ENCODE measurements at places on chromosomes 16 and 17.

DNA sequence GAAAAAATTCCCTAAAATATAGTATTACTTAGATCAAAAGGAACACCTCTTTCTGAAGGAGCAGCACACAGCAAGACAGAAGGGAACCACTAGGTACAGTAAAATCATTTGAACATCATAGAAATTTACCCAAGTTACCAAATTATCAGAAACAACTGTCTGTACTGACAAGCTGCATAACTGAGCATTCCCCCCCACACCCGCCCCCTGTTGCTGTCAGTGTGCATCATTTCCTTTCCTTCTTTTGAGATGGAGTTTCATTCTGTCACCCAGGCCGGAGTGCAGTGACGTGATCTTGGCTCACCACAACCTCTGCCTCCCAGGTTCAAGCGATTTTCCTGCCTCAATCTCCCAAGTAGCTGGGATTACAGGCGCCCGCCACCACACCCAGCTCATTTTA, 120.7 kb downstream of the TRIM37 start:
- DNase-seq: peak; percentile 6

GRCh38 chr17:6028294-6028693, 41.9 kb upstream of the WSCD1 start:
- no peak for DNase-seq

- no peak for DNase-seq
These were observed 6.0 kb downstream of the STAC2 start for GRCh38 chr17:39219647-39220154.

- no peak for DNase-seq
These were observed 37.3 kb downstream of the GRB7 start for GRCh38 chr17:39775031-39775430.

- no peak for DNase-seq
These were observed 28.3 kb downstream of the MSI2 start for GRCh38 chr17:57284583-57284982.

DNA sequence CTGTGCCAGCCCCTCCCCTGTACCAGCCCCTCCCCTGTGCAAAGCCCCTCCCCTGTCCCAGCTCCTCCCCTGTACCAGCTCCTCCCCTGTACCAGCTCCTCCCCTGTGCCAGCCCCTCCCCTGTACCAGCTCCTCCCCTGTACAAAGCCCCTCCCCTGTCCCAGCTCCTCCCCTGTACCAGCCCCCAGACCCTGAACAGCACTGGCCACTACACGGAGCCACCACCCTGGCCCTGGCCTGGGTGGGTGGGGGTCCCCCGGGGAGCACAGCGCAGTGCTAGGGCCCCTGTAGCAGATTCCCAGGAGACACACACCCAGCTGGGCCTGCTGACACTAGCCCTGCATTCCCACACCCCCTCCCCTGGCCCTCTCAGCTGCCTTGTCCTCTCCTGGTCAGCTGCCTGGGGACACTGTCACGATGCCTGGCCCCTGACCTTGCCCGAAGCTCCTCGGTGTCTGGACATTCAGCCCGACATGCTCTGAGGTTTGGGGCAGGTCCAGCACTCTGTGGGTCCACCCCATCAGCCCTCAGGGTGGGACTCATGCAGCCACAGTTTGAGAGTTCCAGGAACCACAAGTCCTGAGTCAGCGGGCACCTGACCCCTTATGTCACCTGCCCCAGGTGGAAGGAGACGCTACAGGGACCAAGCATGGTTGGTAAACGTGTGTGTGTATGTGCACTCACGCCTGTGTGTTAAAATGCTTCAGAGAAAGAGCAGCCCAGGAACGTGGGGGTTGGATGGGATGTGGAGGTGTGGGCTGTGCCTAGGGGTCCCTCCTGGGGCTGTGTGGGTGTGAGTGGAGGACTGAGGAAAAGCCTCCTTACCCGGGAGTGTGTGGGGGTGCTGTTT, 114.2 kb downstream of the METRNL start:
- no peak for DNase-seq

GRCh38 chr16:68843482-68844210, at the start of gene TANGO6:
TSS of gene TANGO6 (plus strand) at chr16:68843531. CDS start at chr16:68843618, 87 bp downstream.
- peak; percentile 96 for DNase-seq

DNA sequence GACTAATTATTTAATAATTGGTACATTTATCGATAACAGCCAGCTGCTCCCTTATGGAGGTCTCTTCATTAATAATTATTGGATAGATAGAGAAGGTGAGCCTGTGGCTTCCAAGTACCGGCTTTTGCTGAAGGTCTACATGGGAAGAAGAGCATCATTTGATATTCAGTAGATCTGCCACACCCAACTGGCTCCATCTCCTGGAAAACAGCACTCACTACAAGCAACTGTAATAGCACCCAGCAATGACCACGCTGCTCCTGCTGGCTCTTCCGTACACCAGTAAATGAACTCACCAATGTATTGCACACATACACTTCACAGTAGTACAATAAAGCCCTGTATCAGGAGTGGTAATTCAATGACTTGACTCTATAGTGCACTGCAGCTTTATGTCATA, 19.5 kb downstream of the MARVELD3 start:
- no peak for DNase-seq

- DNase-seq: no peak
These were observed 351.2 kb downstream of the UTP18 start for GRCh38 chr17:51611585-51611984.

DNA sequence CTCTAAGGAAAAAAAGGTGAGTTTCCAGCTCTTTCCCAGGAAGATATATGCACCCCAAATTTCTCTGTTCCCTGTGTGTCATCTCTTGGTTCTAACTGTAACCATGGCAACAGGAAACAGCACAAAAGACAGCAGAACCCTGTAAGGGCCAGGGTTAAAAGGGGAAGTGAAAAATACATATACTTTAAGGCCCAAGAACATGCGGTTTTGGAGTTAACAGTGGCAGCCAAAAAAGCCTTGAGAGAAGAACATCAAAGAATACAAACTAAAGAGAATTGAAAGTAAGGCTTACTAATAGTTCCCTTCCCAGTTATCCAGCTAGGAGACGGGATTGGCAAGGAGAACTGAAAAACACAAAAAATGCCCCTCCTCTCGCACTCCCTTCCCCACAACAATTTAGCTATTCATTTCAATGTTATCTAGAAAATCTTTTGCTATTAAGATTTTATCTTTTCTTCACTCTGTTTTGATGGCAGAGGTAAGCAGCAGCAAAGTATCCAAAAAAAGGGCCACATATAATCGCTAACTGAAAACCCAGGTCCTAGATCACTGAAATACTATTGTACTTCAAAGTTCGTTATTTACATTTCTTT, 1.5 kb downstream of the SPOP start:
- no peak for DNase-seq

DNA sequence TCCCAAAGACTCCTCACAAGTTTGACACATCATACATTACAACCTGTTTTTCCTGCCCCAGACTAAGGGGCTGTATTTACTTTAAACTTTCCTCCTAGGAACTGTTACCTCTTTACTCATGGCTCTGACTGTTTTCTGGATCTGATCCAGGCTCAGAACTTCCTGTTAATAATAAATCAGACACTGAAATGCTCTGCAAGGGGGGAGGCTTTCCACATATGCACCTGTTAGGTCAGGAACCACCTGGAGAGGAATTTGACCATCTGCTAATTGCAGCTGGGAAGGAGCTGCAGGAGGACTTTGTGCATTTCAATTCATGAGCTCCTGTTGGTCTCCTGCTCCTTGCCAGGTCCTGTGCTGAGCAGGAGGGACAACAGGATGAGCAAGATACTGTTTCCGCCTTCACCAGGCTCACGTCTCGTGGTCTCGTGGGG, 476.9 kb upstream of the CDH5 start:
- DNase-seq: no peak

DNA sequence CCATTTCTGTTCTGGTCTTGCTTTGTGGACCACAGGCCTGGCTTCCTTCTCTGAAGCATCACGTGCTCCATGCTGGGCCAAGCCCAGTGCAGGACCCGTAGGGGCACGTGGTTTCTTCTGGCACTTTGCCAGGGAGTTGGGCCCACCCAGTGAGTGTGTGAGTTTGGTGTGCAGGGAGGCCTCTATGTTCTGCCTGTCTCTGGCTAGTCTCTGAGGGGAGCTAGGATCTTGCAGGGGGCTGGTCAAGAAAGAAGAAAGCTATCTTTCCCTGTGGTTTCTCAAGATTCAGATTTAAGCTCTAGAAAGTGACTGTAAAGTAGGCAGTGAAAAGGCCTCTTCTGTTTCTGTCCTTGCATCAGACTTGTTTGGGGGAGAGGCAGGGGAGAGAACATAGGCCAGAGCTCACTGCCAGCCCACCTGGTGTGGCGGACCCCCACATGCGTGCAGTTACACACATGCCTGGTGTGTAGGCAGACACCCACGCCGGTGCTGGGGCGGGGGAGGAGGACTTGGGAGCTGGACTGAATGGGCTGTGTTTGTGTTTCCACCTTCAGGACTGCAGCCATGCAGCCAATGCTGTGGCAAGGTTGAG, 11.8 kb downstream of the LASP1 start:
- peak; percentile 47 for DNase-seq

GRCh38 chr17:1873418-1873817, 43.6 kb downstream of the RPA1 start:
- no peak for DNase-seq

DNA sequence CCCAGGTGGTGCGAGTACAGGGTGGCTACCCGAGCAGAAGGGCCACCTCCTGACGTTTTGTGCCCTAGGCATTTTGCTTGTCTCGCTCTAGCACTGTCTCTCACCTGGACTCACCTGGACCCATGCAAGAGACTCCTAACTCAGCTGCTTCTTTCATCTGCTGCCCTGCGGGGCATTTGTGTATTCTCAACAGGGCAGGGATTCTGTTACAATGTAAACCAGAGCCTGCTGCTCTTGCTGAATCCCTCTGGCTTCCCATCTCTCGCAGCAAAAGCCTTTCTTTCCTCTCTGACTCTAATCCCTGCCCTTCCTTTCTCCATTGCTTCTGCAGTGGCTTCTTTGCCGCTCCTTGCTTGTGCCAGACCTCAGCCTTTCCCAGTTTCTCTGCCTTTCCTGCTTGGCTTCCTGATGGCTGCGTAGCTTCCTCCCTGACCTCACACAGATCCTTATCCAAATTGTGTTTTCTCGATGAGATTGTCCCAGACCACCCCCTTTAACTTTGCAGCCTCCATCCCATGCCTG, 10.2 kb downstream of the ARSG start:
- DNase-seq: no peak

- DNase-seq: no peak
These were observed 393.2 kb upstream of the MAF start for GRCh38 chr16:79993629-79994209.

DNA sequence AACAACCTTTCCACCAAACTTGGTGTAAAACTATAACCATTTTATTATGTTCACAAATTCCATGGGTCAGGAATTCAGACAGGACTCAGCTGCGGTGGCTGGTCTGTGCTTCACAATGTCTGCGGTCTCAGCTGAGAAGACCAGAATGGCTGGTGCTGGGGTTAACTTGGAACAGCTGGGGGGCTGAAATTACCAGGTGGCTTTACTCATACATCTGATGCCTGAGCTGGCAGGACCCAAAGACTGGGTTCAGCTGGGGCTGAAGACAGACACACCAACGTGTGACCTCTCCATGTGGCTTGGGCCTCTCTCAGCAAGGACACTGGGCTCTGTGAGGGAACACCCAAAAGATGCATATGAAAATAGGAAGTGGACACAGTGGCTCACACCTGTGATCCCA, 5.7 kb upstream of the HID1 start:
- no peak for DNase-seq

GRCh38 chr17:72614871-72615626, 477.4 kb downstream of the SLC39A11 start:
- no peak for DNase-seq

- DNase-seq: peak; percentile 28
These were observed 431 bp downstream of the SLFN11 start for GRCh38 chr17:35372846-35373533.

- DNase-seq: no peak
These were observed 103.4 kb downstream of the ZNF778 start for GRCh38 chr16:89320782-89321501.

GRCh38 chr17:1412185-1413110, 12.4 kb upstream of the YWHAE start:
- no peak for DNase-seq

DNA sequence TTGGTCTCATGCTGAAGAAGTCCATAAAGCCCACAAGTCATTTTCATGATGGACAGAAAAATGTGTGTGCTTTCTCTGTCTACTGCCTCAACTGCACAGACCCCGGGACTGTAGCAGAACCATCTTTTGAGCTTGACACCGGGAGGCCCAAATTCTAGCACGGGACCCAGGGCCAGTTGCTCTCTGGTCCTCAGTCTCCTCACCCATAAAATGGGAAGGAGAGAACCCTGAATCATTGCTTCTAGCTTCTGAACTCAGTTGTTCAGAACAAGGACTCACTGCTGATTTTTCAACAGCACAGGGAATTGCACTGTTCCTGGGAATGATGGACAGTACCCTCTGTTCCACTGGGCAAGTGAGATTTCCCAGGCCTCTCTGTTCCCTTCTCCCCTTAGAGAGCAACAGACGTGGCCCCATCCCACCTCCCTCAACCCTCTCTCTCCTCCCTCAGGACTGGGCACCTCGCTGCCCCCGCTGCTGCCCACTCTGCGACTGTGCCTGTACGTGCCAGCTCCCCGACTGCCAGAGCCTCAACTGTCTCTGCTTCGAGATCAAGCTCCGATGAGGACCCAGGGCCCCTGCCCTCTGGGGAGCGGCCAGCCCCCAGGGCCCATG, 2.2 kb upstream of the ALDOA start:
- DNase-seq: no peak

DNA sequence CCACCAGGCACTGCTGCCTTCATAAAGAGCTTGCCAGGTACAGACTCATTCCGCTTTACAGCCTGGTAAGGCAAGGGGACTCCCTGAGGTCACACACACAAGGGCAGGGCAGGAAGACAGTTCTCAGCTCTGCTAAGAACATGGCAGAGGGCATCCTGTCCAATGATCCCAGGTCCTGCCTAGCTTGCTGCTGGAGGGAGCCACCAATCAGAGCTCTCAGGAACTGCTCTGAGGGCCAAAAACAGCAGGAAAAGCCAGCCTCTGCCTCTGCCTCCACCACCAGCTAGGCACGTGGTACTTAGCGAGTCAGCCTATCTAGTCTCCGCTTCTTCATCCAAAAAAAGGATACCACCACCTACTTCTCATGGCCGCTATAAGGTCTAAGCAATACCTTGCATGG, 66.1 kb downstream of the GTF3C1 start:
- no peak for DNase-seq

GRCh38 chr16:85605051-85605911, 7.8 kb upstream of the GSE1 start:
- no peak for DNase-seq

DNA sequence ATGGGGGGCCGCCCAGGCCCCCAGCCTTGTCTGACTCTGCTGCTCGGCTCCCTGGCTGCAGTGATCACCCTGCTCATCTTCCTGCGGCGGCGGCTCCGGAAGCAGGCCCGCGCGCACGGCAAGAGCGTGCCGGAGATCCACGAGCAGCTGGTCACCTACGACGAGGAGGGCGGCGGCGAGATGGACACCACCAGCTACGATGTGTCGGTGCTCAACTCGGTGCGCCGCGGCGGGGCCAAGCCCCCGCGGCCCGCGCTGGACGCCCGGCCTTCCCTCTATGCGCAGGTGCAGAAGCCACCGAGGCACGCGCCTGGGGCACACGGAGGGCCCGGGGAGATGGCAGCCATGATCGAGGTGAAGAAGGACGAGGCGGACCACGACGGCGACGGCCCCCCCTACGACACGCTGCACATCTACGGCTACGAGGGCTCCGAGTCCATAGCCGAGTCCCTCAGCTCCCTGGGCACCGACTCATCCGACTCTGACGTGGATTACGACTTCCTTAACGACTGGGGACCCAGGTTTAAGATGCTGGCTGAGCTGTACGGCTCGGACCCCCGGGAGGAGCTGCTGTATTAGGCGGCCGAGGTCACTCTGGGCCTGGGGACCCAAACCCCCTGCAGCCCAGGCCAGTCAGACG, 24.4 kb upstream of the BEAN1 start:
- no peak for DNase-seq

All from stimulated activated CD4-positive, alpha-beta T cell treated with anti-CD3 and anti-CD28 coated beads, Interleukin-2, amount 100 ng/mL, for 24 hours (primary cell).